H1 (cell line): ENCODE measurements at places on chromosomes 16 and 17. TPM values are rescaled to one million over a fixed set of nuclear protein-coding genes. Genes with fewer than 3 reads are reported as not detected.

The TMEM92 gene
- total RNA-seq = 11.9 and 12.2 TPM in 2 replicates

The VPS25 gene
- 83.9 and 88.2 TPM in 2 replicates for total RNA-seq

The CHRNE gene
- 0.15 and 0.40 TPM in 2 replicates for total RNA-seq

The TRPV3 gene
- 0.40 and 0.56 TPM in 2 replicates for total RNA-seq

The DHX58 gene
- 4.4 and 5.6 TPM in 2 replicates for total RNA-seq

The KRTAP2-4 gene
- total RNA-seq = not detected in 2 replicates

GRCh38 chr17:3557768-3558583 is at the start of gene TRPV3:
TRPV3 (minus strand) TSS chr17:3557812; CDS start chr17:3554850, 2,962 bp downstream.
- no peak within 1 kb of the TSS for H3K4me3 ChIP-seq
- H3K27ac ChIP-seq = no peak within 1 kb of the TSS
- DNase-seq = no peak
- no peaks in the 10 kb centered on the region for H3K36me3 ChIP-seq

DNA sequence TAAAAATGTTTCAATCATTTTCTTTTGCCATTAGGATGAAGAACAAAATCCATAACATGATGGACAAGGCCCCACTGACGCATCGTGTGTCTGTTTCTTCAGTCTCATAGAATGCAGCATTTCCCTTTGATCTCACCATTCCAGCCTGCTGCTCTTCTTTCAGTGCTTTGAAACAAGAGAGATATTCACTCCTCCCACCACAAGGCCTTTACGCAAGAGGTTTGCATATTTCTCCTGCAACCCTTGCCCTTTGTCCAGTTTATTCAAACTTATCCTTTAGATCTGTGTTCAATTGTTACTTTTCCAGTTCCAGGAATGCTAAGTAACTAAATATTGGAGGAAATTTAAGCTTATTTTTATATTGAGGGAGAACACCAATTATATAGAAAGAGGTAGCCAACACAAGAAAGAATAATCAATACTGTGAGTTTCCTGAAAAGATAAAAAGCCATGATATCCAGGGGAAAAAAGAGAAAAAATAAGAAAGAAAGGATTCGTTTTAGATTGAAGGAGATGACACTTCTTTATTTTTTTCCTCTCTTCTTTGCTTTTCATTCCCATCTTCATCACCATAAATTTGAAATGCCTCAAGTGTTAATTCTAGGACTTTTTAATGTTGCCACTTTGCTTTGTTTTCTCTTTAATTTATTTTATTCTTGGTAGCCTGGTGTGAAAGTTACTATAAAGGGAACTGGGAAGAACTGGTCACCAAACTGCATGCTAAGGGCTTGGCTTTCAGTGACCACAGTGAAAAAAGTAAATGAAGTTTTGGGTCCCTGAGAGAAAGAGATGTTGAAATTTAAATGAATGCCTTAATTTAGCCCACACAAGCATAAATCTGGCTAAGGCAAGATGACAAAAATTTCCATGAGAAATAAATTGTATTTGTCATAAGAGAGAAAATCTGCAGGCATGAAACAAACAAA is 102.1 kb downstream of the KIF2B start:
- DNase-seq = no peak
- no peaks in the 10 kb centered on the region for H3K36me3 ChIP-seq

GRCh38 chr17:81578561-81579225 is 26.5 kb upstream of the FAAP100 start:
- no peak for DNase-seq
- H3K27ac ChIP-seq = no peak overlapping the region
- no peaks in the 10 kb centered on the region for H3K27me3 ChIP-seq
- H3K36me3 ChIP-seq = peaks cover 13% of the 10 kb centered on the region
- no peak overlapping the region for H3K4me3 ChIP-seq

DNA sequence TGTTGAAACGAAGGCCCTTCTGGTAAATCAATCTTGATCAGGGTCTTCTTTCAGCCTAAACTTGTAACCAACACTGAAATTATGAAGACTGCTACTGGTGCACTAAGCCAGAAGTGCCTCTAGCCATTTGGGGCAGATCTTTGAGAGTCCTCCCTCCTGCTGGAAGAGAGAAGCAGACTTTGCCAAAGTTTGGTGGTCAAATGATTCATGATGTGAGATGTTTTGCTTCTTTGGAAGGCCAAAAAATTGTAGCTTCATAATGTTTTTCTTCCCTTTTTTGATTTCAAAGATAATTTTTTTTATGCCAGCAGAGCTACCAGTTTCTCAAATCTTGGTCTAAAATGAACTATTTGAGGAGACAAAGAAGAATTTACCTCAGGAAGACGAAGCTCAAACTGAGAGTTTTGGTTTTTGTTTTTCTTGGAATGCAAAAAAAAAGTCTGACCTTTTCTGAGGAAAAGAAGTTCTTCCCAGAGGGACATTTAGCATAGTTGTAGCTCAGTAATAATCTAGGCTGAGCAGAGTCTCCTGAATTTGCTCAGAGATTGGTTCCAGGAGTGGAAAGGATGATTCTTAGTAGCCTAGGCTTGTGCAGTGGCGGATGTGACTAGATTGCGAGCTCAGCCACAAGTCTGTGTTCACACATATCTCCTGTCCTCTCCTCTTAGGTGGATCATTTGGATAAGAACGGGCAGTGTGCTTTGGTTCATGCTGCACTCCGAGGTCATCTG is 50.9 kb downstream of the CYB561 start:
- DNase-seq = no peak
- no peaks in the 10 kb centered on the region for H3K27me3 ChIP-seq
- no peak overlapping the region for H3K27ac ChIP-seq
- no peaks in the 10 kb centered on the region for H3K36me3 ChIP-seq

DNA sequence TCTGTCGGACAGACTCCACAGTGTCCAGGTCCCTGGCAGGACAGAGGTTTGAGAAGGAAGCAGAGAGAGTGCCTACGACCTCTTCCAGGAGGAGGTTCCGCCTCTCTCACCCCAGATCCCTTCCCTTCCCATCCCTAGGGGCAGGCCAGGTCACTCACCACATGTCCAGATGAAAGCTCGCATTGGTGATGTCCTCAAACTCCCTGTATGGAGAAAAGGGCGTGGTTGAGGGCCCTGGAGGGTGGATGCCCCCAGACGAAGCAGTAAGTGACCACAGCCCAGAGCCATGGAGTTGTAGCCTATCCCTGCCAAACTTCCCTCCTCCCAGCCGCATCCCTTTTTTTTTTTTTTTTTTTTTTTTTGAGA is 3.4 kb downstream of the UNC13D start:
- H3K36me3 ChIP-seq = no peaks in the 10 kb centered on the region
- peaks cover 8% of the 10 kb centered on the region for H3K4me1 ChIP-seq
- no peak for DNase-seq

GRCh38 chr17:55117164-55117563 is 147.6 kb upstream of the HLF start:
- no peaks in the 10 kb centered on the region for H3K4me1 ChIP-seq
- H3K27me3 ChIP-seq = no peaks in the 10 kb centered on the region
- no peaks in the 10 kb centered on the region for H3K36me3 ChIP-seq
- no peak overlapping the region for H3K4me3 ChIP-seq

GRCh38 chr16:13110124-13110796 is 208.9 kb downstream of the SHISA9 start:
- H3K27me3 ChIP-seq = no peaks in the 10 kb centered on the region
- no peaks in the 10 kb centered on the region for H3K36me3 ChIP-seq
- no peak overlapping the region for H3K4me3 ChIP-seq
- DNase-seq = peak; percentile 43
- peaks cover 3% of the 10 kb centered on the region for H3K4me1 ChIP-seq

GRCh38 chr17:37725021-37725595 is 19.8 kb downstream of the HNF1B start:
- H3K4me3 ChIP-seq = no peak overlapping the region
- H3K27ac ChIP-seq = no peak overlapping the region
- no peaks in the 10 kb centered on the region for H3K27me3 ChIP-seq
- H3K36me3 ChIP-seq = no peaks in the 10 kb centered on the region
- H3K4me1 ChIP-seq = no peaks in the 10 kb centered on the region
- no peak for DNase-seq

DNA sequence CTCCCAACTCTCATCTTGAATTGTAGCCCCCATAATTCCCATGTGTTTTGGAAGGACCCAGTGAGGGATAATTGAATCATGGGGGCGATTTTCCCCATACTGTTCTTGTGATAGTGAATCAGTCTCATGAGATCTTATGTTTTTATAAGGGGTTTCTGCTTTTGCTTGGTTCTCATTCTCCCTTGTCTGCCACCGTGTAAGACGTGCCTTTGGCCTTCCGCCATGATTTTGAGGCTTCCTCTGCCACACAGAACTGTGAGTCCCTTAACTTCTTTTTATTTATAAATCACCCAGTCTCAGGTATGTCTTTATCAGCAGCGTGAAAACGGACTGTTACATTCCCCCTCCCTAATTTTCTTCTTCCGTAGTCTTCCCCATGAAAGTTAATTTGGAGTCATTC is 124.0 kb downstream of the ABCA8 start:
- no peak for DNase-seq
- H3K4me3 ChIP-seq = no peak overlapping the region
- no peaks in the 10 kb centered on the region for H3K36me3 ChIP-seq
- H3K27me3 ChIP-seq = no peaks in the 10 kb centered on the region
- H3K4me1 ChIP-seq = no peaks in the 10 kb centered on the region

DNA sequence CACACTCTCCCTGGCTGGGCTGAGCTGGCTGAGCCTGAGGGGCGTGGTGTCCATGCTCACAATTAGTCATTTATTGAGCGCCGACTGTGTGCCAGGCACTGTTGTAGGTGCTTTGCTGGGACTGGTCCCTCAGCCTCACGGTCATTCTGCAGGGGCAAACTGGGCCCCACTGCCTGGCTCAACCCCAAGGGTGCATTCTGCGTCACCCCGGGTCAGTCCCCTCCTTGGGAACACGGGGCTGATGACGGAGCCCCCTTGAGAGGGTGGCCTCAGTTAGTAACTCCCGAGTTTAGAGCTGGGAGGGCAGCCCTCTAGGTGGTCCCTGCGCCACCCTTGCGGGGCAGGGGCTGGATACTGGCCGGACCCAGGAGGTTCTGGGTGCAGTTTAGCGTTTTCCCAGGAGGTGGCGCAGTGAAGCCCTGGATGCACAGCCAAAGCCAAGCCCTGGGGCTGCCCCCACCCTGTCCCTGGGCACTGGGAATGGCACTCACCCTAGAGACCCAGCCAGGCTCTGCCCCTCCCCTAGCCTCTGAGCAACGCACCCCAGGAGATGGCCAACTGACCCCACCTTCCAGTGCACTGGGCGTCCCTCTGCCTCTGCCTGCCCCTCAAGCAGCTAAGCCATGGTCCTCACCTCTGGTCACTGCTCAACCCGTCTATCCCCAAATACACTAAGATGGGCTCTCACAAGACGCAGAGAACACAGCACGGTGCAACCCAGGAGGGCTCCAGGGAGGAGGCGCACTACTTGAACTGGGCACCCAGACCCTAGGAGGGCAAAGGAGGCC is 243.2 kb upstream of the GSE1 start:
- H3K27me3 ChIP-seq = peaks cover 11% of the 10 kb centered on the region; the same call in 1 of the 2 replicates
- DNase-seq = no peak
- peaks cover 18% of the 10 kb centered on the region for H3K4me1 ChIP-seq
- H3K36me3 ChIP-seq = no peaks in the 10 kb centered on the region
- H3K4me3 ChIP-seq = no peak overlapping the region

DNA sequence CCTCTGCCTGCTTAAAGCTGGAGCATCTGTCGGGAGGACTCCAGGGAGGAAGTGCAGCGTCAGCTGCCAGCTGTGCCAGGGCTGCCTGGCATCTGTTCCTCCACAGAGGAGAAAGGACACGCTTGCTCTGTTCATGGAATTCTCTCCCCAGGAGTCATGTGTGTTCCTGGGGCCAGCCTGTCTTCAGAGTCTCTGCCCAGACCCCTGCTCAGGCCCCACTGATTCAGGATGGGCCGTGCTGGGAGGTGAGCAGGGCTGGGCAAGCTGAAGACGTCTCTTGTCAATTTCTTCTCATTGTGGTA is 24.2 kb downstream of the CRISPLD2 start:
- H3K27me3 ChIP-seq = peaks cover 26% of the 10 kb centered on the region
- H3K4me3 ChIP-seq = no peak overlapping the region
- H3K4me1 ChIP-seq = peaks cover 50% of the 10 kb centered on the region

GRCh38 chr16:73505577-73505976 is 457.6 kb upstream of the ZFHX3 start:
- H3K27ac ChIP-seq = no peak overlapping the region
- no peak for DNase-seq
- no peak overlapping the region for H3K4me3 ChIP-seq
- peaks cover 3% of the 10 kb centered on the region for H3K4me1 ChIP-seq
- H3K36me3 ChIP-seq = no peaks in the 10 kb centered on the region

DNA sequence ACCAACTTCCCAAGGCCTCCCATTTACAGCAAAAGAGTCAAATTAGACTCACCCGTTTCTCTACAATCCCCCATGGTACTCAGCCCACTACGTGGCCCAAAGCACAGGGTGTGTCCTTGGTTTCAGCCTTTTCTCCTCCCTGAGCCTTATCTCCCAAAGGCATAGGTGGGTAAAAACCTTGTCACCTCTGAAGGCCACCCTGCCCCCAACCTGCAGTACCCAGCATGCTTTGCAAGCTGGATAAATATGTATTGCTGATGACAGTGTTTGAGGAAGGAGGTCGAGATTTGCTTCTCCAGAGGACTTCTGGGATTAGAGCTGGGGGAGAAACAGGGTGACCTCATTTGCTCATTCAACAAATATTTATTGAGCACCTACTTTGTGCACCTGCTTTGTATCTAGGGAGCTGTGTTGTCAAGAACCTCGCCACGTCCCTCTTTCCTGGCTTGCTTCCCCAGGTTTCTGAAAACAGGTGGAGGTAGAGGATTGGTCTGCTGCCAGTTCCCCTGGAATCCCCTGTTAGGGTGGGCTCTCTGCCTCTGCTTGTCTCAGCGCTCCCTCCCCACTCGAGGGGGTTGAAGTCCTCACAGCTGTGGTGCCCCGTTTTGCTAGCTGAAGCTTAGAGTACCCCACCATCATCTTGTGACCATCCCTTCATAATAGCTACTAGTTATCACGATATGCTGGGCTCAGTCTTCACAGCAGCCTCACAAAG is 3.0 kb downstream of the LASP1 start:
- H3K27ac ChIP-seq = no peak overlapping the region
- peaks cover 37% of the 10 kb centered on the region for H3K4me1 ChIP-seq
- H3K36me3 ChIP-seq = no peaks in the 10 kb centered on the region; the same call in 1 of the 2 replicates
- no peaks in the 10 kb centered on the region for H3K27me3 ChIP-seq
- DNase-seq = no peak
- no peak overlapping the region for H3K4me3 ChIP-seq

DNA sequence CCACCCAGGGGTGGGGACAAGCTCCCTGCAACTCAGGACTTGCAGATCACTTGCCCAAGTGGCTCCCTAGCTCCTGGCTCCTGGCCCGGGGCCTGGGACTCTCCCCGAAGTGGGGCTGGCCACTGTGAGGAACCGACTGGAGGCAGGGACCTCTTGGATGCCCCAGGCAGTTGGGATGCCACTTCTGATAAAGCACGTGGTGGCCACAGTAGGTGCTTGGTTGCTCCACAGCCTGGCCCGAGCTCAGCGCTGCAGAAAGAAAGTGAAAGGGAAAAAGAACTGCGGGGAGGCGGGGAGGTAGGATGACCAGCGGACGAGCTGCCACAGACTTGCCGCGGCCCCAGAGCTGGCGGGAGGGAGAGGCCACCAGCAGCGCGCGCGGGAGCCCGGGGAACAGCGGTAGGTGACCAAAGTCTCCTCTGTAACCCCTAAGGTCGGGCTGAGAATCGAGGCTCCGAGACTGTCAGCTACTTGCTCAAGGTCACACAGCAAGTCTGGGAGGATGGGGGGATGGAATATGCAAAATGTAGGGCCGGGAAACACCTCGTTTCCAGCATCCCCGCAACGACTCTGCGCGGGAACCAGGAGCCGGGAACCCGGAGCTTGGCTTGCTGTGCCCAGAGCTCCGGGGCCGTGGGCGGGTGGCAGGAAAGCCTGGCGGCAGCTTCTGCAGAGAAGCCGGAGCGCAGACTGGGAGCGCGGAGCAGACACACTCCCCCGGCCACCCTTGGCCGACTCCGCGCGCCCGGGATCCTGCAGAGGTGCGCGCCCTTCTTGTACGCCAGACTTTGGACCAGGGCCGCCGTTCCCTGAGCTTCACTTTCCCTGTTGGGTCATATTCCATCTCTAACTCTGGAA is 1.9 kb downstream of the CIITA start:
- peaks cover 33% of the 10 kb centered on the region for H3K27me3 ChIP-seq
- no peak for DNase-seq
- peaks cover 2% of the 10 kb centered on the region for H3K4me1 ChIP-seq
- H3K36me3 ChIP-seq = no peaks in the 10 kb centered on the region
